ENCODE measurements at places on chromosomes 12 and 14.

DNA sequence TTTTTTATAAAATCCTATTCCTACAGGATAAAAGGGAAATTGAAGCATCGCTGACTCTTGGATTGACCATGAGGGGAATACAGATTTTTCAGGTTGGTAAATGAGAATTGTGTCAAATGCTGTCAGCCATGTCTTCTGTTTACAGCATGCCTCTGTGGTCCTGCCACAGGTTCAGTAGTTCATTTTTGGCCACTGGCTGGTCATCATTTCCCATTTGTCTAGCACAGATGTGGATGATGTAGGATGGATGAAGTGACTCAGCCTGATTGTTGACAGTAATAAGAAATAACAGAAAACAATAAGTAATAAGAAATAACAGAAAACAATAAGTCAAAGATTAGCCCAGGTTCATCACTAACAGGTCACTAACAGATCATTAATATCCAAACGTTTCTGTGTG lies 59.8 kb downstream of the FRMD6 start:
- no peak for DNase-seq

- DNase-seq = no peak
These were observed 18.8 kb upstream of the PRKAG1 start for GRCh38 chr12:49037111-49037946.

- no peak for DNase-seq
These were observed 1108.9 kb downstream of the BCL11B start for GRCh38 chr14:98162856-98163805.

DNA sequence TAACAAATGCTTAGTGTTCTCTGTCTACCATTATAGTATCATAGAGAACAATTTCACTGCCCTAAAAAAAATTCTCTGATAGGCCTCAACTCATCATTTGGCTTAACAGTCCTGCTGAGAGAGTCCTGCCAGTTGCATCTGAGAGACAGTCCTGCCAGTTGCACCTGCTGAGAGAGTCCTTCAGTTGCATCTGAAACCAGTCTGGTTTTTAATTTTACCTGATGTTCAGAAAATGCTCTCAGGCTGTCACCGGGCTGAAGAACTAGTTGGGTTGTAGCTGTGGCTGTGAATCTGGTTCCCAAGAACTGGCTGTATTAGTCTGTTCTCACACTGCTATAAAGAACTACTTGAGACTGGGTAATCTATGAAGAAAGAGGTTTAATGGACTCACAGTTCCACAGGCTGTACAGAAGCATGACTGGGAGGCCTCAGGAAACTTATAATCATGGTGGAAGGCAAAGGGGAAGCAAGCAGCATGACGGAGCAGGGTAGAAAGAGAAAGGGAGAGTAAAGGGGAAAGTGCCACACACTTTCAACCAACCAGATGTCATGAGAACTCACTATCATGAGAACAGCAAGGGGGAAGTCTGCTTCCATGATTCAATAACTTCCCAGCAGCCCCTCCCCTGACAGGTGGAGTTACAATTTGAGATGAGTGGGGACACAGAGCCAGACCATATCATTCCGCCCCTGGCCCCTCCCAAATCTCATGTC lies 51.6 kb downstream of the PRKCH start:
- no peak for DNase-seq

DNA sequence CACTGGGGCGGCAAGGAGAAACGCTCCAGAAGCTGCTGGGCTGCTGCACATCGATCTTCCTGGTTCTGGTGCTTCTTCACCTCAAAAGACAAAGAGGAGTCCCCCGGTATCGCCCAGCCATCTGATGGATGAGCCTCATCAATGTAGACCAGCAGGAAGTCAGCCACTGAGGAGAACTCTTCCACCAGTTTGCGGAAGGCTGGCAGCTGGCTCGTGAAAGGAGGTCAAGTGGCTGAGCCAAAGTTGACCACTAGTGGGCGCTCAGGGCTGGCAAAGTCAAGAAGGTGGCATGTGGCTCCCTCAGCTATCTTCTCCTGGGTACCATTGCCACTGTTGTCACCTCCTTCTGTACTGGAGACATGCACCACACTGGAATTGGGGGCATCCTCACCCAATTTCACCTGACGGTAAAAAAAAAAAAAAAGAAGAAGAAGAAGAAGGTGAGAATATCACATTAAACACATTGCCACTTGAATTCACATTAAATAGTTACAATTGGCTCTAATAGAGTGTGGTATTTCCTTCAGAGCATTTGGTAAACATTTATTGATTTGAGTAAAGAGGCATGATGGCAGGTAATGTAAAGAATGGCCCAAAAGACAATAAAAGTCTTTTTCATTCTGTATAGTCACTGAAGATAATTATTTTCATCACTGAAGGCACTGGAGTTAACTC lies 8.3 kb downstream of the DIO2 start:
- no peak for DNase-seq

DNA sequence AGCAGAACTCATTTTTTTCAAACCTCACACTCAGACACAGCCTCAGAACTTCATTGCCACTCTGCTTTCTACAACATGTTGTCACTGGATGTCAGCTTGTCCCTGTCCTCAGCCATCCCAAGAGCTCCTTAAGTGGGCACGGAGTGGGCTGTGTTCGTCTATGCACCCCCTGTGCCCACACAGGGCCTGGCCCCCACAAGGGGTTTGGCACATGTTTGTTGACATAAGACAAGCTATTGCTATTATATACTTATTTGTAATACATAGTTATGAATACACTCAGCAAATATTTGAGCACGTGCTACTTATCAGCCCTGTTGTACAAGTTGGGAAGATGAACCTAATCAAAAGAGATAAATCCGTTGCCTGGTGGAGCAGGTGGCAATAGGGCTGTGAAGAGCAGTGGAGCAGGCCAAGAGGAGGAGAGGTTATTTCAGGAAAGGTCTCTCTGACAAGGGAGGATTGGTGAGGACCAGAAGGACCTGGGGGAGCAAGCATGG lies 4.3 kb upstream of the BDKRB1 start:
- DNase-seq = no peak

DNA sequence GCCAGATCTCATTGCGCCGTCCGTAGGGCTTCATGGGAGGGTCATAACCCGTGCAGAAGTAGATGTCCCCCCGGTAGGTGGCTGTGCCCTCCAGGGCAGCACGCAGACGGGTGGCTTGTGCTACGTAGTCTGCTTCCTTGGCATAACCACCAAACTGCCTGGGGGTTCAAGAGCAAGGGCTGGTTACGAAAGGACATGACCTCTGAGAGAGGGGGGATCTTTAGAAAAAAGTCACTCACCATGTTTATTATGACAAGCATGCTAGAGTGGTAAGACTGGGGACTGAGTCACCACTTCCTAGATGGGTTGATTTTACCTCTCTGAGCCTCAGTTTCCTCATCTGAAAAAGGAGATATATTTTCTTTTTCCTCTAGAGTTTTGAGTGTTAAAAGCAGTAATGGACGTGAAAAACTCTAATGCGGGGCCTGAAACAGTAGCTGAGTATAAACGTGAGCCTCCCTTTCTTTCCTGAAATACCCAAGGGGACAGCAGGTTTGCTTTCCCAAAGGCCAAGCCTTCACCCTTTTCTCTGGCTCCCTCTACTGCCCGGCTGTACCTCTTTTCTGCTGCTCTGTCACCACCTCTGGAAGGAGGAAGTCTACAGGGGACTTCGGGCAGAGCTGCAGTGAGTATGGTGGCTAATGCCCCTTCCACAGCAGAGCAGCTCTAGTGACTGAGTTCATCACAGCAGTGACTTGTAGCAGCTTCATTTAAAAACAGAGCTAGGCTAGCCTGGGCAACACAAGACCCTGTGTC lies 23.5 kb upstream of the GPRC5D start:
- DNase-seq = peak; percentile 55

GRCh38 chr14:95321693-95322455 lies 2.2 kb upstream of the CLMN start:
- no peak for DNase-seq

GRCh38 chr12:55797068-55797467 lies 20.5 kb downstream of the SARNP start:
- no peak for DNase-seq

- DNase-seq = no peak
These were observed 3.4 kb downstream of the CDCA3 start for GRCh38 chr12:6847676-6848075.

DNA sequence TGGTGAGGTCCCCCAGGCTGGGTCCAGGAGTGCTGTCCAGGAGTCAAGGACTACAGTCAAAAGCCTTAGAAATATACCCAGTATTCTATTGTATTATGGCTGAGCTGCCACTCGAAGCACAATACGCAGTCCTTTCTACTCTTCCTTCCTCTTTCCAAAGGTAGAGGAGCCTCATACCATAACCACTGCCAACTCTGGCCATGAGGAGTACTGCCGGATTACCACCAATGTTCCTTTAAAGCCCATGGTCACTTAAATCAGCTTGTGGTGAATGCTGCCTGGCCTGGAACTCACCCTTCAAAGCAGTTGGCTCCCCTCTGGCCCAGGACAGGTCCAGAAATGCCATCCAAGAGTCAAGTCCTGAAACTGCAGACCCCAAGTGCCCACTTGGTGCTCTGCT lies 425.4 kb downstream of the SLC16A7 start:
- DNase-seq = no peak

GRCh38 chr14:65703996-65704395 lies 291.5 kb downstream of the FUT8 start:
- no peak for DNase-seq

DNA sequence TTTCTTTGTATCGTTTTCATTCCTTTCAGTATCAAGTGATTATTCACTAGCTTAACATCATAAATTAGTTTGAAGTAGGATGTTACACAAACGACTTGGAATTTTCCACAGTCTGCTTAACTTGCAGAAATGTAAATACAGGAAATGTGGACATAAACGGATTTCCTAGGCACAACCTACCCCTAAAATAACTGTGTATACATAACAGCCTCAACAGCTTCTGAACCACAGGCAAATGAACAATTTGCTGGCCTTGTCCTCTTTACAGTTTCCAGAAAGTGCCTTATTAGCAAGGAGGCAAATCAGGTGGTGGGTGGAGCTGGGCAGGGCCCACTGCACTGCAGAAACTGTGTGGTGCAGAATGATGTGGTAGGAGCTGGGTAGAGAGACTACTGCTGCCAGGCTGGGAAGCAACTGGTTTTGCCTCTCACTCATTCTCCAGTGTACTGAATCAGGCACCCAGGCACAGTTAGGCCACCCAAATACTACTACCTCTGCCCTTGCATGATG lies 14.1 kb downstream of the DRAM1 start:
- peak; percentile 41 for DNase-seq

GRCh38 chr12:3160081-3160480 lies 82.9 kb downstream of the TSPAN9 start:
- DNase-seq = peak; percentile 27

- DNase-seq = no peak
These were observed 4.8 kb downstream of the TGFB3 start for GRCh38 chr14:75976826-75977581.

- peak; percentile 30 for DNase-seq
These were observed 7.2 kb upstream of the SSPN start for GRCh38 chr12:26188127-26188526.

GRCh38 chr12:70317781-70318180 lies 48.3 kb upstream of the KCNMB4 start:
- DNase-seq = no peak

- no peak for DNase-seq
These were observed 31.4 kb downstream of the DICER1 start for GRCh38 chr14:95125915-95126314.

- DNase-seq = no peak
These were observed 361.6 kb downstream of the AEBP2 start for GRCh38 chr12:19800884-19801283.

- peak; percentile 66 for DNase-seq
These were observed at the start of gene PAX9 for GRCh38 chr14:36661506-36662257. PAX9 (plus strand) TSS chr14:36661860; CDS start chr14:36662090, 230 bp downstream.

- DNase-seq = no peak
These were observed 112.2 kb upstream of the DIO3 start for GRCh38 chr14:101449114-101449513.

GRCh38 chr14:68111097-68111852 lies 291.7 kb downstream of the RAD51B start:
- no peak for DNase-seq

- DNase-seq = no peak
These were observed 4.7 kb upstream of the CHST11 start for GRCh38 chr12:104452087-104452486.

DNA sequence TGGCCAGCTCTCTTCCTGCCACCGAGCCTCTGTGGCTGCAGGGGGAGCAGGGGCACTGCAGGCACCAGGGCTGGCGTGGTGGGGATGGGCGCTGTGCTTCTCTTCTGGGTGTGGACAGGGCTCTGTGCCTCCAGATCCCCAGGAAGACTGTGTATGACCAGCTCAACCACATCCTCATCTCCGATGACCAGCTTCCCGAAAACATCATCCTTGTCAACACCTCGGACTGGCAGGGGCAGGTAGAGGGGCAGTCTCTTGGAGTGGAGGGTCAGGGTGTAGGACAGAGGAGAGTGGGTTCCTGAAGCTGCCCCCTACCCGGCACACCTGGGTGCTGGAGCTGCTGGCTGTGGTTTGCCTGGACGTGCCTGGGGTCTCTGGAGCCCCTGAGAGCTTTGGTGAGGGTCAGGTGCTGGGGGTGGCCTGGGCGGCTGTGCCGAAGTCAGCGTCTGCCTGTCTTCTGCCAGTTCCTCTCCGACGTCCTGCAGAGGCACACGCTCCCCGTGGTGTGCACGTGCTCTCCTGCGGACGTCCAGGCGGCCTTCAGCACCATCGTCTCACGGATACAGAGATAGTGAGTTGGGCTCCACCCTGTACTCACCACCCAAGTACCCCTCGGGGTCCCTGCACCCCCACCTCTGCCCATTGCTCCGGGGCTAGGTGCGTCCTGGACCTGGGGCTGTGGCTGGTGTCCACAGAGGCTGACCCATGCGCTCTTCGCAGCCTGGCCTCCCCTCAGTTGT lies 15.8 kb upstream of the TEX22 start:
- DNase-seq = no peak

- DNase-seq = peak; percentile 51
These were observed 17.6 kb upstream of the A2M start for GRCh38 chr12:9133216-9133916.

DNA sequence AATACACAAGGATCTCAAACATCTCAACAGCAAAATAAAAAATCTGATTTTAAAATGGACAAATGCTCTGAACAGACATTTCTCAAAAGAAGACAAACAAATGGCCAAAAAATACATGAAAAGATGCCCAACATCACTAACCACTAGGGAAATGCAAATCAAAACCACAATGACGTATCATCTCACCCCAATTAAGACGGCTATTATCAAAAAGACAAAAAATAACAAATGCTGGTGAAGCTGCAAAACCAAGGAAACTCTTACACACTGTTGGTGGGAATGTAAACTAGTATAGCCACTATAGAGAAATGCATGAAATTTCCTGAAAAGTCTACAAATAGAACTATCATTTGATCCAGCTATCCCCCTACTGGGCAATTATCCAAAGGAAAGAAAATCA lies 145.0 kb downstream of the BTG1 start:
- DNase-seq = no peak

- DNase-seq = no peak
These were observed 44.1 kb downstream of the PRIMA1 start for GRCh38 chr14:93744176-93744575.

Data from NCI-H226 (cell line).